ENCODE measurements at places on chromosomes 7 and 10. TPM values are rescaled to one million over a fixed set of nuclear protein-coding genes. Genes with fewer than 3 reads are reported as not detected.

DNA sequence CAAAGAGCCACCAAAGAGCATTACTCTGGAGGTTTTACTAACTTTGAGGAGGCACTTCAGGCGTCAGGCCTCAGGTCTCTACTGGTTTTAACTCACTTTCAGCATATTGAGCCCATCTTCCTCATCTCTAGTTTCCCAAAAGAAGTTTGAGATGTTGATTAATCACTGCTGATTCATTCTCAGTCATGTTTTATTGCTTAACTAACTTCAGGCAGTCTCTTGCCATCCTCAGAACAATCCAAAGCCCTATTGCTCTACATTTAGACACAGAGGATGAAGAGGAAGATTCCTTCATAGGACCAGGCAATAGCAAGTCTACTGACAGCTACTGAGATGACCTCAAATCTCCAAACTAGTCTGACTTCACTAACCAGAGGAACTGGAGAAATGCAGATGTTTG is 39.1 kb upstream of the BET1 start:
- no peak for DNase-seq

DNA sequence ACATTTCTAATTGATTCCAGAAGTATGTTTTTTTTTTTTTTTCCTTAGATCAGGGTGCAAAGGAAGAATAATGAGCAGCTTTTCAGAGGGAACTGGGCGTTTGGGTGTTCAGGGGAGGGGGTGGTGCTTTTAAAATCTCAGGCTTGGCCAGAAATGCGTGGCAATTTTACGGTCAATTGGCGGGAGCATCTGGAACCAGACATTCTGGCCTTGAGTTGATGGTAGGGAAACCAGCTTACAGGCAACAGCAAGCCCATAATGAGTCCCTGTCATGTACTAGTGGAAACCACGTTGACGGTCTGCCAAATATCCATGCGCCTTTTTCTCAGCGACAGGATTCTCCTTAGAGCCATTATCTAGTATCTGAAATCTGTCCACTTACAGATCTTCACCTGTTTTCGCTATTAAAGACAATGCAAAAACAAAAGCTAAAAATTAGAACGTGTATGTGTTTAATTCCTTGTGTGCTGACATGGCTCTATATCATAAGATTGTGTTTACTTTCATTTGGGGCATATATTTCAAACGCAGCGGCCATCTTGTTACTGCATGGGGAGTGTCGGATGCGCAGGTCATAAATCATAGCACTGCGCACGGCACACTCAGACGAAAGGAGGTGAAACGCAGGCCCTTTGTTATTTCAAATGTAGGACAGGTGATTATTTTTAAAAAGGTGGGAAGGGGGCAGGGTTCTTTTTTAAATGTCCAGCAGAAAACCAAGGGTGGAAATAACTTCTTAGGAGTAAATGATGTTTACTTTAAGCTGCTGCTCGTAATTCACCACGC is 209.2 kb downstream of the AGMO start:
- no peak for DNase-seq

DNA sequence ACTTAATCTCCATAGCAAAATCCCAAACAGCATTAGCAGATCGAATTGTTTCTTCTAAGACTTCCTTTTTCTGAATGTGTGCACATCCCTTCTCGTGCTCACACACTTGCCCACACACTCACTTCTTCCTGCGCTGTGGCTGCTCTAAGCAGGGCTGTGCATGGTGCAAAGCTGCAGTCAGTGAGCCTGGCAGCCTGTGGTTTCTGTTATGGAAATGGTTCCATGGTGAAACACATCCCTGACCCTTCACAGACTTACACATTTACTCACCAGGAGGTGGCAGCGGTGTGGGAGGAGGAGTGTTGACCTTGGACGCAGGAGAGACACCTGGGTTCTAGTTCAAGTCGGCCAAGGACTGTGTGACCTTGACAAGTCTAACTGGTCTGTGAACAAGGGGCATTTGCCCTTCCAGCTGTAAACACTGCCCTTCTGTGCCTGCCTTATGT is 24.9 kb downstream of the MTURN start:
- DNase-seq = no peak

GRCh38 chr7:30841801-30842541 is 69.7 kb upstream of the AQP1 start:
- DNase-seq = peak; percentile 67

MAD1L1 gene
- 32.2 TPM for total RNA-seq

DNA sequence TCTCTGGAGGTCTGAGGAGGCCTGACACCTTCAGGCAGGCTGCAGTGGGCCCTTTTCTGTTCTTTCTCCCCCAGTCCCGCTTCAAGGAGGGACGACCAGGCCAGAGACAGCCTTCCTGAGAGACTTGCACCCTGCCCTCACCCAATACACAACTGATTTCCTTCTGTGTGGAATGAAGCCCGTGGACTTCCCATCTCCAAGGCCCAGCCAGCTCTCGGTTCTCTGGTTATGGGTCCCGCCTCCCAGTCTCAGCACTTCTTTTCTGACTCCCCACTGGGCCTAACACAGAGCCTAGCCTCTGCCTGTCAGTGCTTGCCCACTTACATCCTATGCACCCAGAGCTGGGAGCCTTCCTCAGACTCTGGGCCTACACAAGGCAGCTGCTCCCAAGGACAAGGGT is 24.1 kb upstream of the ADCYAP1R1 start:
- no peak for DNase-seq

DNA sequence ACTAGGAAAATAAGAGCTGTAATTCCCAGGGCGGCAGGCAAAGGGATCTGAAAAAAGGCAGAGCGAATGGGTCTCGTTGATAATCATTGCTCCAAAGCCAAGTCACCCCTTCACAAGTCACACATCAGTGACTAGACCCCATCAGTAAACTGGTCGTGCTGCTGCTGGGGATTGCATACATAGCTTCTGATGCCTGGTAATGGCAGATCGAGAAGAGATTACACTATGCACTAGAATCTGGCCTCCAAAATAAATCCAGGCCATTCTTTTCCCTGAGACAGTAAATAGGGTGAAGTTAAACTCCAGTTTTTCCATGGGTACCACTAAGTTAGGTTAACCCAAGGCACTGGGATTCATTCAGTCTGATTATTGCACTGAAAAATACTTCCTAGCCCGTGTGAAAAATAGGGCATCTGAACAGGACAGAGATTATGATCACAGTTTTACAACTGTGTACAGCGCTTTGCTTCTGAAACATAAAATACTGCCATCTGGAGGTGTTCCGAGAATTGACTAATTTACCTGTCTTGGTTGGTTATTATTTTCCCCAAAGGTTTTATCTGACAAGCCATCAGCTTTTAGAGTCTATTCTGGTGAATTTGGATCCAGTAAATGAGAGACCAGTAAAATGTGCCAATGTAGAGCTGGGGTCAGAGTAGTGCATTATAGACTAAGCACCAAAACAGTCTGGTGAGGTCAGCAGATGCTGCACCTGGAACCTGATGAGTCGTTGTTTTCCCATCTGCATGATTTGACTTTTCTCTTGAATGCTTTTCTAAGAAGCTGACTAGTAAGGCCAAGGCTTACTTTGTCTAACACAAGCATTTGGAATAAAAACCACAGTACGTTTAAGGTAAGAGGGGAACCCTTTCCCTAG is 82.9 kb upstream of the AFAP1L2 start:
- DNase-seq = no peak

- DNase-seq = no peak
Observed at GRCh38 chr10:91460681-91461080, 50.5 kb downstream of the HECTD2 start.

DNA sequence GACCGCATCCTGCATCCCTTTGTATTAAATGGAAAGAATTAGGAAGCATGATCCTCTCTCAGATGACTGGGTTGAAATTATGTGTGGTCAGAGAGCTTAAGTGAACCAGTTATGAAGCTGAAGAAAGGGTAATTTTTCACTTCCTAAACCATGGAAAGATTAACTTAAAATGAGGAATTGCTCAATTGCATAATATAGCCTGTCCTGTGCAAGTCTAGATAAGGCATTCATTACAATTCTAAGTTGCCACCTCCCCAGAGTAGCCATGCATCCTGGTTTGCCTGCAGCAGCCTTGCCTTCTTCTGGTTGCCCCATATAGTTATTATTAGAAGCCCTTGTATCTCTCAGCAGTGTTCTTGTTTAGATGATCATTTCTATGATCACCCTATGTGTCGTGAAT is 45.3 kb downstream of the STARD3NL start:
- DNase-seq = no peak

GRCh38 chr10:77865580-77866324 is 60.8 kb downstream of the DLG5 start:
- no peak for DNase-seq

DNA sequence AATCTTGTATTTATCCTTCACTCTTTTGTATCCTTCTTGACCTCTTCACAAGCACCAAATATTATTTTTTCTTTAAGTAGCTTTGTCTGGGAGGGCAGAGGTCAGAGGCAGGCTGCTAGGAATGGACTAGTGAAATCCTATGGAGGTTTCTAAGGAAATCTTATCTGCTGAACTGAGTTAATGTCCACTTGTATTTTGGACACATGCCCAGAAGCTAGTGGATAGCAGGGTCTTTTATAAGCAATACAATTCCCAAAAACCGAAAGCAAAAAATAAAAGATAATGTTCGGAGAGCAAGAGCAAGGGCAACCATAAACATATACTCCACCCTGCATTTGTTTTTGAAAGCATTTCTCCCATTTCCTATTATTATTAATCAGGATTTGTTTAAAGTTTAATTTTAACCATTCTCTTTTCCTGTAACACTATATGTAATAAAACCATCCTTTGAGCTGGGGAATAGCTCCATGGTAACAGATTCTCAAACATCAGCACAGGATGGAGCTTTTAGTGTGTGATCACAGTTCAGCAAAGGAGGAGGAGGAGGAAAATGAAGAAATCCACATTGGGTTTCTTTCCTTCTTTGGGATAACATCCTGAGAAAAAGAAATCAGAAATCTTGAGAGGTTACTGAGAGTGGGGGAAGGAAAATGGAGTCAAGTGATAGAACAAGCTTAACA is 328.2 kb upstream of the LRRN3 start:
- DNase-seq = no peak

SGMS1 gene
- total RNA-seq = 37.2 TPM

PITRM1 gene
- 110 TPM for total RNA-seq
